Stimulated activated CD4-positive, alpha-beta T cell treated with anti-CD3 and anti-CD28 coated beads, Interleukin-12 subunit alpha, Interleukin-12 subunit beta, amount 100 ng/mL, for 4 hours (primary cell): ENCODE measurements at places on chromosomes 7 and 10.

GRCh38 chr10:98307916-98308541 is 40.0 kb upstream of the LOXL4 start:
- DNase-seq, result no peak

DNA sequence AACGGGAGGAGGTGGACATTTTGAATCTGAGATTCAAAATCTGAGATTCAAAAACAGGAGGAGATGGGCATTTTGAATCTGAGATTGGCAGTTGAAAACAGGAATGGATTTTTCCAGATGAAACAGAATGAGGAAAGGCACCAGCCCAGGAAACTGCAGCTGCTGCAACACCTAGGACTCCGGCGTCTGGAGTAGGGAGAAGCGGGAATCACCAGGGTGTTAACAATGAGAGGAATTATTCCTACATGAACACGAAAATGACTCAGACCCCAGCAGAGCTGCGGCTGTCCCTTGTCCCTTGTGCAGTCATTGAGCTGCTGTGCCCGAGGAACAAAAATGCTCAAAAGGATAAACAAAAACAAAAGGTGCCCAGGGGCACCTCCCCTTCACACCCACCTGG is 59.9 kb upstream of the KAT6B start:
- DNase-seq, result no peak

GRCh38 chr10:57351076-57351475 is 916.6 kb downstream of the IPMK start:
- no peak for DNase-seq

GRCh38 chr7:95250571-95250970 is 73.8 kb downstream of the PON1 start:
- DNase-seq, result no peak

- DNase-seq, result no peak
Observed at GRCh38 chr10:89219513-89220218, 12.5 kb upstream of the CH25H start.

GRCh38 chr10:131725581-131726069 is 175.2 kb upstream of the PPP2R2D start:
- DNase-seq, result no peak

DNA sequence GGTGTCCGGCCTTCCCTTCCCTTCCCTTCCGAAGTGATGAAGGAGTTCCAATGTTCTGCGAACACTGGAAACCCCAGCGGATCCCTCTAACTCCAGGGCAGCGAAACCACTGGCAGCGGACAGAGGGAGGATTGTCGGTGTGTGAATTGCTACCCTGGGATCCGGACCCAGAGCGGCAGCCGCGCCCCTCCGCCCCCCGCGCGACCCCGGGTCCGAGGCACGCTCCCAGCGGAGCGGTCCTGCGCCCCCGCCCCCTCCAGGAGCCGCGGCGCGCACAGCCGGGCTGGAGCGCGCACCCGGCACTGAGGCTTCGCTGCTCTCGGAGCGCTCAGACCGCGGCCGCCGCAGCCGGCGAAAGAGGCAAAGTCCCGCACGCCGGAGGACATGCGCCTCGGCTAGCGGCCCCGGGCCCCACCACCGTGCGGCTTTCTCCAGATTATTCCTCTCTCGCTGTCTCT is at the start of gene PTPRZ1:
Gene PTPRZ1, plus strand, starts transcription at position 331 of the 458 bp plus-strand sequence. CDS start 339 bp downstream, outside the sequence.
- DNase-seq, result no peak

GRCh38 chr7:27546610-27547009 is 116.1 kb downstream of the HIBADH start:
- DNase-seq, result no peak

DNA sequence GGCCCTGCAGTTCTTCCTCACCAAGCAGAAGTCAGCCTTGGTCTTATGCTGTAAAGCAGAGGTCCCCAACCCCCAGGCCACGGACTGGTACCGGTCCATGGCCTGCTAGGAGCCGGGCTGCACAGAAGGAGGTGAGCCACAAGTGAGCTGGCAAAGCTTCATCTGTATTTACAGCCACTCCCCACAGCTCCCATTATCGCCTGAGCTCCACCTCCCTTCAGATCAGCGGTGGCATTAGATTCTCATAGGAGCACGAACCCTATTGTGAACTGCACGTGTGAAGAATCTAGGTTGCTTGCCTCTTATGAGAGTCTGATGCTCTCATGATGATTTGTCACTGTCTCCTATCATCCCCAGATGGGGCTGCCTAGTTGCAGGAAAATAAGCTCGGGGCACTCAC is 87.6 kb upstream of the NEBL start:
- no peak for DNase-seq

DNA sequence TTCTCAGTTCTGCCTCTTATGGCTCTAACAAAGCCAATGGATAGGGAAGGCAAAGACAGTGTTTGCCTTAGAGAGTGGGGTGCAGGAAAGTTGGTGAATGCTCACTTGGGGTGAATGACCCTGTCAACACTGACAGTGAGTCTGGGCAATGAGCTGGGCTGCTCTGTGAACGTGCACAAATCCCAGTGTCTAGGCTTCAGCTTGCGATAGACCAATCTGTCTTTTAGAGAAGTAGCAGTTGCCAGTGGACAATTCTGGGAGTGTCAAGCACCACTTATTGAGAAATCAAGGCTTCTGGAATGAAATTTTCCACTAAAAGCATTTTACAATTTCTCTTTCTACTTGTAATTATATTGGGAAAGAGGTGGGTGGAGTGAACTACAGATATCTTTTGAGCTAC is 141.4 kb downstream of the HERPUD2 start:
- DNase-seq, result no peak

DNA sequence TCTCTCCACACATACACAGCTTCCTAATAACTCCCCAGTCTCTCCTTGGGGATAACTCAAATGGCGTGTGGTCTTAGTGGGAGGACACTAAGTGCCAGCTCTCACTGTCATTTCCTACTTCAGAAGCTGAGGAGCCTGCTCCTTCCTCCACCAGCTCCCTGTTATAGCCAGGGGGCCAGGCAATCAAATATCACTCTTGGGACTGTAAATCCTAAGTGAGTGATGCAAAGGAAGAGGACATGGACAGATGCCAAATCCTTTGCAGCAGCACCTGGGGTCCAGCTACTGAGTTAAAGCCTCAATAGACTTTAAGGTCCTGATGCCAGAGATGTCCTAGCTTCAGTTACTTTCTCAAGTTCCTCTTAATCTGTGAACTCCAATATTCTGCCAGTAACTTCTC is 34.1 kb downstream of the SEM1 start:
- no peak for DNase-seq

GRCh38 chr7:25382869-25383268 is 154.6 kb upstream of the NPVF start:
- no peak for DNase-seq

GRCh38 chr10:50951365-50951764 is 65.9 kb upstream of the A1CF start:
- DNase-seq, result no peak

GRCh38 chr7:43905209-43905946 is 1.0 kb downstream of the URGCP start:
- no peak for DNase-seq

DNA sequence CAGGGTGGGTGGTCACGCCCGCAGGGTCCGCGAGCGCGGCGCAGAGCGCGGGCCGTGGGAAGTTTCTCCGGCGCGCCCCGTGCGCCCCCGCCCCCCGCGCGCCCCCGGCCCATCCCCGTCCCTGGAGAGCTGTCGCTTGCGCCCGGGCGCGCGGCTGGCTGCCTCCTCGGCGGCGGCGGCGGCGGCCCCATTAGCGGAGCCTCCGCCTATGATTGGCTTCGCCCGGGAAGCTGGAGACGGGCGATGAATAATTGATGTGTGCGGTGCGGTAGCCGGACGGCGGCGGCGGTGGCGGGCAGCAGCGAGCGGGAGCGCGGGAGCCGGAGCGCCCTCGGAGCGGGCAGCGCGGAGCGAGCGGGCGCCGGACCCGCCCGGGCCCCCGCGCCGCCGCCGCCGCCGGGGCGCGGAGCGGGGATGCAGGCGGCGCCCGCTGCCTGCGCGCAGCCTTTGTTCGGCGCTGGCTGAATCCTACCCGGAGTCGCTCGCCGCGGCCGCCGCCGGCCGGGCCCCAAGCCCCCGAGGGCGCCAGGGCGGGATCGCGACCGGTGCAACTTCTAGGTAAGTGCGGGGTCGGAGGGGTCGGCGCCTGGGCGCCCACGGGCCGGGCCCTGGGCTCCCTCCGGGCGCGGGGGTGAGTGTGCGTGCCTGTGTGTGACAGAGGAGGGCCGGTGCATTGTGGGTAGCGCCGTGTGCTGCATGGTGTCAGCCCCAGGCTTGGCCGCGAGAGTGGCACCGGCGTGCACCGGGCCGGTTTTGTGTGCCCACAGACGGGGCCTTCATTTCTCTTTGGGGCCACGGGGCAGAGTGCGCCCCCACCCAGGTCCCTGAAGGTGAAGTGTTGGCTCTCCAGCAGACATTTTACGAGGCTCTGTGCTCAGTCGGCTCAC is 103.8 kb upstream of the PPIF start:
- peak; percentile 61 for DNase-seq

GRCh38 chr7:139699640-139700504 is 77.9 kb downstream of the HIPK2 start:
- no peak for DNase-seq

- DNase-seq, result no peak
Observed at GRCh38 chr10:109982812-109983211, 25.0 kb upstream of the ADD3 start.

DNA sequence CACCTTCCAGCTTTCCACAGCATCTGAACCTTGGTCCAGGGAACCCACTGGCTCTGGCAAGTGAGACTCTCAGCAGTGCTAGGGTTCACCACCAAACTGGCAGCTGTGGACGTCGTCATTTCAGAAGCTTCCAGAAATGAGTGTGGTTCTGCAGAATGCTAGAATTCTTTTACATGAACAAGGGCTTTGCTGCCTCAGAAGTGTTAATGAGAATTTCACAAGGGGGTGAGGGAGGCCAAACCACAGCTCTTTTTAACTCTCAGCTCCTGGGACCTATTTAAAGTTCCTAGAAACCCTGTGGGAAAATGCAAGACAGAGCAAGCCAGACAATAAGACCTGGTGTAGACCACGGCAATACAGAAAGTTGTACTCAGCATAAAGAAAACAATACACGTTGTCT is 129.3 kb upstream of the BET1 start:
- no peak for DNase-seq

DNA sequence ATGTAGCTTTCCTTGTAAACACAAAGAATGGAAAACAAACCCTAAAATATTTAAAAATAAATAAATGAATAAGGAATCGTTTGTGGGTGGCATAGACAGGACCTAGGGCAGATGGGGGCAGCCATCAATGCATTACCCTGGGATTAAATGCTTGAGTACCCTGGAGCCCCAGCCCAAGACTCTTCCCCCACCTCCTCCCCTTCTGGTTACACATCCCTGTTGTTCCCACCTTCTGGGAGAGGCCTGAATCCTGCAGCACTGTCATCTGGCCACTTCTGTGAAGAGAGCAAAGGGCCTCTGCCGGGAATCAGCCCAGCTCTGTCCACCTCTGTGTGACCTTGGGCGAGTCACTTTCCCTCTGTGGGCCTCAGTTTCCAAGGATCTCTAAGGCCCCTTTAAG is 61.6 kb upstream of the COL13A1 start:
- no peak for DNase-seq

DNA sequence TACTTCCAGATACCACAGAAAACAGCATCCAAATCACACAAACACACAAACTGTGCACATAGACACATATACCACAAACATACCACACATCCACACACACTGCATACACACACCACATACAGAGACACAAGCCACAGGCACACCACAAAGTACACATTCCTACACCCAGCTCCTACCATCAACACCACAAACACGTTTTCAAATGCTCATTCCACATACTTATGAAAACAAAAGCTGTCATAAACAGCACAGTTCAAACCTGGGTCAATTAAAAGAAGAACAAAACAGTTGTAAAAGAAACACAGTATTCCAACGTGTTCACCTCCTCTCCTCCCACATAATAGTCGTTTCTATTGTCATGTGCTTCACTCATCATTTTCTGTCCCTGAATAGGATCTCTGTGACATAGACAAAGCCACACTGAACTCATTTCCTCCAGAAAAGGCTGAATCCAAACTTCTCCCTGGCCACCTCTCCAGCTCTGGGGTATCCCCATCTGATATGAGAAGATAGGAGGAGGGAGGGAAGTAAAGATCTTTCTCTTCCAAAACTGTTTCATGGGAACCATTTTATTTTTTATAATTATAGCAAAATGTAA is 89.2 kb downstream of the CXCL12 start:
- no peak for DNase-seq

- no peak for DNase-seq
Observed at GRCh38 chr7:69738396-69738951, 140.2 kb downstream of the AUTS2 start.

DNA sequence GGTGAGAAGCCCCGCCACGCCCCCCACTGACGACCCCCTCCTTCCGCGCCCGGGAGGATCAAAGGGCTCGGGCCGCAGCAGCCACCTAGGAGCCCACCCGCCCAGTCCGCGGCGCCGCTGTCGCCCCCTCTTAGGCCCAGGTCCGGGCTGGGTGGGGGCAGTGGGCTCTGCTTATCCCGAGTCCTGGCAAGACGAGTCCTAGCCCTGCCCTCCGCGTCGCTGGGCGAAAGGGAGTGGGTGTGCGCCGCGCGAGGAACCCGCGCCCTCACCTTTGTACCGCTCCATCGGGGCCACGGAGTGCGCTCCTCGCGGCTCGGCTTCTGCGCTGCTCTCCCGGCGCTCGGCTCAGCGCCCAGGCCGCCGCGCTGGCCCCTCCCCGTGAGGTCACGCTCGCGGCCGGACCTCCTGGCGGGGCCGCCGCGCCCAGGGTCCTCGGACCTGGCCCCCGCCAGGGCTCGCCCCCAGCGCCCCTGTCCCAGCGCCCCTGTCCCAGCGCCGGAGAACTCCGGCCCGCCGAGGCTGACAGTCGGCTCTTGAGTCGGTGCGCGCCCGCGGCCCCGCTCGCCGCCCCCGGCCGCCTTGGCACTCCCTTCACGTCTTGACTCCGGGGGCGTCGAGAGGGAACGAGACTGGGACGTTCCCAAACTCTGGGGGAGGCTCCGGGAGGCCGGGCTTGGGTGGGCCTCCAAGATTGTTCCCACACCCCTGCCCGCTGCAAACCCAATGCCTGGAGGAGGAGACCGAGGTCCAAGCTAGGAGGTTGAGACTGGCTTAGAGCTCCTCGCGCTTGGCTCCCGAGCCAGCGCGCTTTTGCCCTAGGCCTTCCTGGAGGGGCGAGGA is at the start of gene AFAP1L2:
Gene AFAP1L2, minus strand, starts transcription at position 332 of the 840 bp plus-strand sequence. Its CDS starts 47 bp downstream, at position 285.
- no peak for DNase-seq

DNA sequence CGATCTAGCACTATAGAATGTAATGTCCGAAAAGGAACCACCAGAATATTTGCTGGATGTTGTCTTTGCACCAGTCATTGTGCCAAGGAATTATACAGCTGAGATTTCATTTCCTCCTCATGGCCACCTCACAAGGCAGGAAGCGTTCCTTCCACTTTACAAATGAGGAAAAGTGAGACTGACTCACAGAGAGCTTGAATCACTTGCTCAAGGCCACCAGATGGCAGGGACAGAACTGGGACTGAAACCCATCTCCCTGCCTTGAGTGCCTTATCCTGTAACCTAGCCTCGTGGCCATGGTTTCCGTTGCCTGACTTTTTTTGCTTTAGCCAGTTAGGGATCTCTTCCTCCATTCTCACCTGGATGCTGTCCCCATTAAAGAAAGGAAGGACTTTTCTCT is 44.7 kb upstream of the PDZD8 start:
- no peak for DNase-seq
